IMR-90 (cell line): ENCODE measurements at places on chromosomes 1 and 21. TPM values are rescaled to one million over a fixed set of nuclear protein-coding genes. Genes with fewer than 3 reads are reported as not detected.

DNA sequence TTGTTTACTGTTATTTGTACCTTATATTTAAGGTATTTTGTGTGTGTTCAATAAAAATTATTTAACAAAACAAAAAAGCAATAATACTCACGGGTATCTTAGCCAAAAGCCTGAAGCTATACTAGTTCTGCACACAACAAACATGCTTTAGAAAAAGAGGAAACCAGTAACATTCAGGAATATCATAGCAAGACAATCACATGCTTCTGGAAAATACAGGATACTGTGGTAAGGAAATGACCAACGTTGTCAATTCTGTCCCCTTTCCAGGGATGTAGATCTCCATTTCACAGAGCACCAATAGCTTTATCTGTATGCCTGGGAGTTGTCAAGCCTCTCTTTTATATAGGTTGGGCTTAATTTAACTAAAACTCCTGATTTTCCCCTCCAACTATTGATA, 288.4 kb downstream of the SMYD3 start:
- DNase-seq = no peak

GRCh38 chr1:26959722-26960624, at the start of gene KDF1:
Gene KDF1, minus strand, starts transcription at chr1:26960468. Its CDS starts 8,088 bp downstream, at chr1:26952380.
- no peak for DNase-seq

- no peak for DNase-seq
Observed at GRCh38 chr1:15231714-15232201, 15.3 kb upstream of the FHAD1 start.

DNA sequence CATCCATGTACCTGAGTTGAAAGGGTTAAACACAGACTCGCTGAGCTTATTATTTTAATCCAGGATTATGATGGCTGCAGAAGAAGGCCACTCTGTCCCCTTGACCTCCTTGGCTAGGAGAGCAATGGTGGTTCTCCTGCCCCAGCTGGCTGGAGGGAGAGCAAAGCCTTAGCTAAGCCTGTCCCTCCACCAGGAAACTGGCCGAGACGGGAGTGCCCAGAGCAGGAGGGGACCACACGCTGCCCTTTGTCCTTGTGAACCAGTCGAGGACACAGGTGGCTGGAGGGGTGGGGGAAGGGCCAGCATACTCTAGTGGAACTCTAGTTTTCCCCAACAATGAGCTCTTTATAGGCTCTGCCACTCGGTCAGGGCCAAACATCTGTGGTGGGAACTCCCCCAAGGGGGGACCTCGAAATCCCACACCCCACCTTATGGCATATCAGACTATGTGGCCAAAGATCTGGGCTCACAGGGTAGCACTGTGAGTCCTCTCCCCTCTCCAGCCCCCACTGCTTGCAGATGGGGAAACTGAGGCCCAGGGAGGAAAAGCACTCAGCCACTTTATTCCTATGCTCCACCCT, 12.9 kb downstream of the KIAA1614 start:
- DNase-seq = no peak

The MYBPH gene
- total RNA-seq = not detected in 2 replicates

The PPM1J gene
- total RNA-seq = 1.4 and 1.8 TPM in 2 replicates

The GPR161 gene
- total RNA-seq = 11.1 and 13.3 TPM in 2 replicates

GRCh38 chr21:41254090-41254700, 62.4 kb upstream of the FAM3B start:
- peak; percentile 57 for DNase-seq

DNA sequence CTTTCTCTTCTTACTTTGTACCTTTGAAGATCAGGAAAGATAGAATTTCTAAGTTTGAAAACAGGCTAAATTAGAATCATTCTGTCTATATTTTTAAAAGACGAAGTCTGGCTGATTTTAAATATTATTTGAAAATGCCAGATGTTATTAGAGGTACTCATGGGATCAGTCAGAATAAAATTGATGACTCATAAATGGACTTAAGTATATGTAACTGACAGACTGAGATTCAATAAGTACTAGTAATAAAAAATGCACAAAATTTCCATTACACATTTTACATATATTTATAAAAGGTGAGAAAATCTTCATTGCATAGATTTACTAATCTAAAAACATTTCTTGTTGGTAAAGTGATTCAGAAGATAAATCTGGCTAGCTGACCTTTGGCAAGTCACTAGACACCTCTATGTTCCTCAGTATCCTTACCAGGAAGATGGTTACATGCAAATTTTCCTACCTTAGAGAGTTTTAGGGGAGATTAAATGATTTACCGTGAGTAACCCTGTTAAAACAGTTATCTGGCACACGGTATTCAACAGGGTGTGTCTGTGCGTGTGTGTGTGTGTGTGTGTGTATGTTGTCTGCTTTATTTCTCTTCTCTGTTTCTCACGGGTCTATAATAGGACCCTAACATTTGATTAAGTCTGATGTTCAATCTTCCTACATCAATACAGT, 189.0 kb downstream of the RUNX1 start:
- no peak for DNase-seq

DNA sequence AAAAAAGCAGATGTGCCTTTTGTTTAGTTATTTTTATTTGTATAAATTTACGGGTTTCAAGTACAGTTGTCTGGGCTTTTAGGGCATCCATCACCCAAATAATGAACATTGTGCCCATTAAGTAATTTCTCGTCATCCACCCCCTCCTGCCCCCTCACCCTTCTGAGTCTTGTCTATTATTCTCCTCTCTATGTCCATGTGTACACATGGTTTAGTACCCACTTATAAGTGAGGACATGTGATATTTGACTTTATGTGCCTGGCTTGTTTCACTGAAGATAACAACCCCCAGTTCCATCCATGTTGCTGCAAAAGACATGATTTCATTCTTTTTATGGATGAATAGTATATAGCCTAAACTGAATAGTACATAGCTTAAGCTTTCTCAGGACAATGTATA, 189.2 kb downstream of the ZP4 start:
- no peak for DNase-seq

The CLCA4 gene
- not detected in 2 replicates for total RNA-seq

DNA sequence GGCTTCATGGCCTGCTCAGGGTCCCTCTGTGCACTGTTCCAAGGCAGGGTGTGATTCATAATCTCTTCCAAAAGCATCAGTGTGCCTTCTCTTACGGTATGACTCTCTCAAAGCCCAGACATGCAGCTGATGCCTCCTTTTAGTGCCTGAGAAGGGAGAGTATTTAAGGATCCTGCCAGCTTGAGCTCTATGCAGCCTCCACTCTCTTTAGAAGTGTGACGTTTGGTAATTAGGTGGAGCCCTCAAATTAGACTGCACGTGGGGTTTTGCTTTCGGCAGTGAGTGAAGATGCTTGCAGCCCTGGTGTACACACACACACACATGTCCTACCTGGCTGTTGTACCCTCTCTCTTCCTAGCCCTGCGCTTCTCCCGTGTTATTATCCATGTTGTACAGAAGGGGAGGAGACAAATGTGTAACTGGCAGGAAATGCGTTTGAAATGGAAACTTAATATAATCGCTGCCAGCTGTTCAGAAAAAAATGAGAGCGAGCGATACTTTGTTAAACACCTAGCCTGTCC, 2.6 kb upstream of the C1orf174 start:
- no peak for DNase-seq

- DNase-seq = no peak
Observed at GRCh38 chr1:155175281-155175926, 1.8 kb downstream of the TRIM46 start.

- DNase-seq = no peak
Observed at GRCh38 chr1:3657578-3658230, 5.4 kb downstream of the TP73 start.

DNA sequence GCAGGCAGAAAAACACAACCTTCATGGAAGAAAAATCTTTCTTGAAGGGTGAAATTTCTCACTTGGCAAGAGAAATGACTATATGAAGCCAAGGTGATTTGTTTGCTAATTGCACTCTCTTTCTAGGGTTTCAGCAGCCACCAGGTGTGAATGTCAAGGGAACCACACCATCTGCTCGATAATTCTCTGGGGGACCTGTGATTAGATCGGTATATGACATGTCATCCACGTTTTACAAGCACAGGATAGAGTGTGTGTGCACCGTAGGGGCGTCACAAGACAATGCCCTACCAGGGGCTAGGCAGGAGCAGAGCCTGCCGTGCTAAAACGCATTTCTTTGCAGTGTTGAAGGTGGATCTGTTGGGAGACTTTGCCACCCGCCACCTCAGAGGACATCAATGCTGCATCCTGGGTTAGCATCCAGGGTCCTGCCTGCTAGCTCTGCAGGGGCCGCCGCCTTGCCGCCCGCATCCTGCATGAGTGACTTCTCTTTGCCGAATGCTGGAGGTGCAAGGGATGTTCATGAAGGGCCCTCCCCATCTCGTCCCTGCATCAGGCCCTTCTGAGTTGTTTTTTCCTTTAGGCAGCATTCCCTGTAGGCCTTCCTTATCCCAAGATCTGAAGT, 37.8 kb upstream of the CCSAP start:
- no peak for DNase-seq

The KLHDC9 gene
- 0.18 TPM in 1 of 2 replicates, not detected in the other for total RNA-seq

The FGR gene
- total RNA-seq = not detected in 2 replicates

GRCh38 chr1:31400393-31400792, 12.6 kb upstream of the SERINC2 start:
- DNase-seq = peak; percentile 51

GRCh38 chr1:31145648-31146047, 80.1 kb upstream of the PUM1 start:
- DNase-seq = no peak

The ADAMTS4 gene
- 0.28 and 0.72 TPM in 2 replicates for total RNA-seq
